ENCODE measurements at places on chromosomes 16 and 17.

GRCh38 chr16:58582971-58583765, 46.5 kb downstream of the CNOT1 start:
- no peak for DNase-seq

- no peak for DNase-seq
These were observed 921.4 kb upstream of the EEF2KMT start for GRCh38 chr16:6018848-6019489.

- DNase-seq, result no peak
These were observed 13.7 kb upstream of the COL1A1 start for GRCh38 chr17:50214976-50215760.

- DNase-seq, result no peak
These were observed 5.9 kb downstream of the ARSG start for GRCh38 chr17:68297195-68297594.

GRCh38 chr17:63549289-63549945, 860 bp upstream of the DCAF7 start:
- DNase-seq, result no peak

- no peak for DNase-seq
These were observed 9.1 kb downstream of the NAGPA start for GRCh38 chr16:5024632-5025031.

DNA sequence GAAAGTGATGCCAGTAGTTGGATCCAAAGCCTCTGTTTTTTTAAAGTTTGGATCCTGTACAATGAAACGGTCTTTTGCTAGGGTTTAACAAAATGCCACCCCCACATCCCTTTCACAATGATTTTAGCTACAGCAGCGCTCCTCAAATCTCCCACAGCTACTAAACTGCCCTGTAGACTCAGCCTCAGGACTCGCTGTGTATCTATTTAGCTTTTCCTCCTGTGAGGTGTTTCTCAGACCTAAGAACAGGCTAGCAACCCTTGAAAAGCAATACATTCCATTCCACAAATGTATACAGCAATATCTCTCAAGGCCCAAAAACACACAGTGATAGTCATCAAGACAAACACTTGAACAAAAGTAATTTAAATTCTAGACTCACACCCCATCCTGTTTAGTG, 206.4 kb downstream of the ZFHX3 start:
- no peak for DNase-seq

- no peak for DNase-seq
These were observed 3.8 kb downstream of the YBX2 start for GRCh38 chr17:7290685-7291084.

GRCh38 chr16:61435346-61435745, 600.9 kb downstream of the CDH8 start:
- DNase-seq, result no peak

GRCh38 chr17:66775271-66775670, 59.6 kb upstream of the CACNG5 start:
- no peak for DNase-seq

- no peak for DNase-seq
These were observed 56.8 kb upstream of the ARL4D start for GRCh38 chr17:43341715-43342588.

DNA sequence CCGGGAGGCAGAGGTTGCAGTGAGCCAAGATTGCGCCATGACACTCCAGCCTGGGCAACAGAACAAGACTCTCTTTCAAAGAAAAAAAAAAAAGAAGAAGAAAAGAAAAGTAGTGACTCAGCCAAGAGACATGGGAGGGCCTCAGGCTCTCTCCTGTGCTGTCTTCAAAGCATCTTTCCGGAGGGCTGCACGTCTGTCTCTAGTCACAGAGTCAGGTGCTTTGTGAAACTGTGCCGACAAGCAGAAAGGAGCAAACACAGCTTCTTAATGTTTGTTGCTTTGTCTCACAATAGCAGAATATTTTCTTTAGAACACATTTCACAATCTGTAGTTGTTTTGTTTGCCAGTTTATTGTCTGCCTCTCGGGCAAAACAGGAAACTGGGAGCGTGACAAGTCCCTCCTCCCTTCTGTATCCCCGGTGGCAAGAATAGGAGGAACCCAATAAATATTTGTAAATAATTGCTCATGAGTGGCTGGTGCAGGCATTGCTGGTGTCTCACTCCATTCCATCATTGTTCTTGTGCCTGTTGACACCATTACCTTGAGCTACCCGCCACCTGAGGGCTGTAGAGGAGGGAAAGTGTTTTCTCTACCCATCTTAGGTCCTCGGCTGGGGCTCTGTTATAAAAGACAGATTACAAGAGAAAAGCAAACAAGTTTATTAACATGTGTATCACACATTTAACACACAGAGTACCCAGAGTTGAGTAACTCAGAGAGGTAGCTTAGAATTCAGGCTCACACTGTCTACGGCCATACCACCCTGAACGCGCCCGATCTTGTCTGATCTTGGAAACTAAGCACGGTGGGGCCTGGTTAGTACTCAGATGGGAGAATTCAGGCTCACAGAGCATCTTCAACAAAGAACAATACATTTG, 5.5 kb downstream of the GAST start:
- DNase-seq, result peak; percentile 29

- no peak for DNase-seq
These were observed 8.8 kb downstream of the TMEM186 start for GRCh38 chr16:8788578-8789172.

All from activated naive CD4-positive, alpha-beta T cell treated with anti-CD3 and anti-CD28 coated beads, Interleukin-2, amount 50 U/mL, for 16 hours (primary cell).